ENCODE measurements at places on chromosomes 12 and 14.

DNA sequence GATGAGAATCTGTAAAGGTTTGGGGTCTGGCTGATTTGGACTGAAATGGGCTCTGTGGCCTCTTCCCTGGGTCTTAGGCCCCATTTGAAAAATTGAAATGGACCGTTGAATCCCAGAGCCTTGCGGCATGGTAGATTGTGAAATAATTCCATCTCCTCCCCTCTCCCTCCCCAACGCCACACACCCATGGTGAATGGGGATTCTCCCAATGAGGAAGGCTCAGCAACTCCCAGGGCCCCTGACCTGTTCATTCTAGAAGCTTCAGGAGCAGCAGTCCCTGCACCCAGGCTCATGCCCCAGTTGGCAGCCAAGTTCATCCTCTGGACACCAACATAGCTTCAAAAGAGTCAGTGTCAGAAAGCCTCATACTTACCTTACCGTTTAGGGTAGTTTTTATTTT lies 217.4 kb downstream of the ZFP36L1 start:
- DNase-seq, result no peak

DNA sequence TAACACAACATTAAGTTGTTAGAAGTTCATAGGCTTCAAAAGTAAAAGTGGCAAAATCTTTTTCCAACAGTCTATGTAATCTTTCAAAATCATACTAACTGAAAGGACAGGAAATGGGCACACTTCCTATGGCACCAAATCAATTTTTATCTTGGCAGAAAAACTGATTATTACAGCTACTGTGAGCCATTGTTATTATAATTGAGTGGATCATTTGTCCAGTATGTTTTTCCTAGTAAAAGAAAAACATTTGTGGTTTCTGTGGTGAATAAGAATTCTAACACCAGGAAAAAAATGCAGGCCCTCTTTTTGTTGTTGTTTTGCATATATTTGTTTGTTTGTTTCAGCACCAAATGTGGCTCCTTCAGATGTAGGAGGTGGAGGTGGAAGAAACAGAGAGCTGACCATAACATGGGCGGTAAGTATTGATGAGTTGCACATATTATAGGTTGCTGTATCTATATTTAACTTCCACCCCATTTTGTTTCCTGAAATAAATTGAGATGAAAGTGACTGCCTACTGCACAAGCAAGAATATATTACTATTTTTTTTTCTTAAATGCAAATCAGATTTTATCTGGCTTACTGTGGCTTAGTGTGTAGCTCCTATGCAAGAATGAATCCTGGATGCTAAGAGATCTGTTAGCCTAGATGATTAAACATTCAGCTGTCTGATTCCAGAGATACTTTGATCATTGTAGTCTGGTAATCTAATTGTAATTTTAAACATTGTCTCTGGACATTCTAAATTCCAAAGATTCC lies 174.1 kb upstream of the PDZRN4 start:
- no peak for DNase-seq

DNA sequence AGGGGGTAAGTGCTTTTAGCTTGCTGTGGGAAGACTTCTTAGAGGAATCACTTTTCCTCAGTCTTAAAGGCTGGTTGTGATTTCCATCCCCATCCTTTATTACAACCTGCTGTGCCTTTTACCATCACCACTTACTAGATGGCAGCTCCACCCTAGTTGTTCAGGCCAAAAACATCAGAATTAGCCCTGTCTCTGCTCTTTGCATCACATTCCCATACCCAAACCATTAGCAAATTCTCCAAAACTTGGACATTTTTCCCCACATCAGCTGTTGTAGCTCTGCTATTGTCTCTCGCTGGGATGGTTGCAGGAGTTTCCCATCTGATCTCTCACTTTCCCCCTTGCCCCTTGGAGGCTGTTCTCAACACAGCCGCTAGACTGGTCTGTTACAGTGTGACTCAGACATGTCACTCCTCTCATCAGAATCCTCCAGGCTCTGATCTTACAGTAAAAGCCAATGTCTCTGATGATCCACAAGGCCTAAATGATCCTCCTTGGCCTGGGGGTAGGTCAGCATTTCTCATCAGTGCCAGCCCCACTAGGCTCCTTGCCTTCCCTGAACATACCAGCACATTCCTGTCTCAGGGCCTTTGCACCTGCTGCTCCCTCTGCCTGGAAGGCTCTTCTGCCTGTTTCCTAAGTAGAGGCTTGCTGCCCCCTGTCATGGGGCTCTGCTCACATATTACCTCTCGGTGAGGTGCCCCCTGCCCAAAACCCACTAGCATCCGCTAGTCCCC lies 102.5 kb downstream of the BEGAIN start:
- no peak for DNase-seq

GRCh38 chr12:20453756-20454310 lies 85.5 kb downstream of the PDE3A start:
- no peak for DNase-seq

- no peak for DNase-seq
Observed at GRCh38 chr14:89304561-89304960, 112.5 kb downstream of the FOXN3 start.

DNA sequence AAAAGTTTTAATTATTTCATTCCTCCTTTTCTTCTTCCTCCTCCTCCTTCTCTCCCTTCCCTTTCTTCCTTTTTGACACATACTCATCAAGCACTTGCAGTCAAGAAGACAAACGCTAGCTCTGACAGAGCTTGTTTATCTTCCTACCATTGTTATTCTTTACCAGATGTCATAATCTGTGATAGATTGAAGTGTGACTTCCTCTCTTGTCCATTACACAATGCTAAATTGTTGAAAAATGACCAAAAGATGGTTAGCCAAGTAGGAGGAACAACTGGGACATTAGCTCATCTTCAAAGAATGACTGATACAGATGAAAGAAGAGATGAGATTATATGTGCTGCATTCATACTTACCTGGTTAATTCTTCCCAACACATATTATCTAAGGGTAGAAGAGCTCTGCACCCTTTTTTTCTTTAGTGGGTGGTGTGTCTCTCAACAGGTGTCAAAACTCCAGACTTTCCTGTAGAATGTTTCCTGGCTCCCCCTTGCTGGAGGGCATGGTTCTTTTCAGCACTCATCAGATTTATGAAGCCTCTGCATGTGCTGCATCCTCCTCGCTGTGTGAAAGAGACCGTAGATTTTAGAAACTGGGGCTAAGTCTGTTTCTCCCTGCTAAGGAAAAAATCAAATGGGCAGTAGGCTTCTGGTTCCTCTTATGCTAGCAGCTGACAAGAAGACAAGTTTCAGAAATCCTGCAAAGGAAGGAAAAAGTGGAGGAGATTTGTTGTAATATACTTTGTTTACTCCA lies 147.1 kb downstream of the TMX1 start:
- DNase-seq, result no peak

- DNase-seq, result no peak
Observed at GRCh38 chr12:69834147-69834546, 9.1 kb downstream of the MYRFL start.

GRCh38 chr14:60221457-60221856 lies 27.6 kb upstream of the PPM1A start:
- no peak for DNase-seq

GRCh38 chr12:101459642-101460346 lies 15.3 kb upstream of the SPIC start:
- DNase-seq, result no peak

GRCh38 chr14:85090681-85091080 lies 439.3 kb upstream of the FLRT2 start:
- no peak for DNase-seq

GRCh38 chr12:6326316-6327228 lies 15.3 kb downstream of the TNFRSF1A start:
- no peak for DNase-seq

GRCh38 chr12:46537387-46537955 lies 164.9 kb upstream of the SLC38A2 start:
- DNase-seq, result no peak

- DNase-seq, result no peak
Observed at GRCh38 chr12:33654313-33654712, 214.7 kb upstream of the SYT10 start.

GRCh38 chr14:102948698-102949061 lies 26.2 kb downstream of the AMN start:
- no peak for DNase-seq

DNA sequence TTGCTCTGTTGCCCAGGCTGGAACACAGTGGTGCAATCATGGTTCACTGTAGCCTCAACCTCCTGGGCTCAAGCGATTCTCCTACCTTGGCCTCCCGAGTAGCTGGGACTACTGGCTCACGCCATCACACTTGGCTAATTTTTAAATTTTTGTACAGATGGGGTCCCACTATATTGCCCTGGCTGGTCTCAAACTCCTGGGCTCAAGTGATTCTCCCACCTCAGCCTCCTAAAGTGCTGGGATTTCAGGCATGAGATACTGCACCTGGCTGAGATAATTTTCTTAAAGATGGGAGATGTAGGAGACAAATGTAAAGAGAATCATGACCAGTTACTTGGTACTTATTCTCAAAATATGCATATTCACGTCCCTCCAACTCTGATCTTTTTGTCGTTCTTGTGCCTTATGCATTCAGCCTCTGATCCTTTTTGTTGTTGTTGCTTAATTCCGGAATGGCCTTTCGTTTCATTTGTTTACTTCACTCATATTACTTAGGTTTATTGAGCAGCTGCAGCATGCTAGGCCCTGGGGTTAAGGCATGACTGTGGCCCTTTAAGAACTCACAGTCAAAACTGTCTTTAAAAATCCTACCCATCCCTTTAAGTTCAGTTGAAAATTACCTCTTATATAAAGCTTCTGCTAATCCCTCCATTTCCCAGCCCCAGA lies 8.9 kb downstream of the RBMS2 start:
- no peak for DNase-seq

- DNase-seq, result no peak
Observed at GRCh38 chr12:11826574-11826973, 177.1 kb downstream of the ETV6 start.

Data from stimulated activated CD8-positive, alpha-beta memory T cell treated with anti-CD3 and anti-CD28 coated beads, Interleukin-4, amount 100 ng/mL, for 24 hours (primary cell).